ENCODE measurements at places on chromosomes 6 and 20. TPM values are rescaled to one million over a fixed set of nuclear protein-coding genes. Genes with fewer than 3 reads are reported as not detected.

The SAPCD1 gene
- 9.8 TPM for total RNA-seq

DNA sequence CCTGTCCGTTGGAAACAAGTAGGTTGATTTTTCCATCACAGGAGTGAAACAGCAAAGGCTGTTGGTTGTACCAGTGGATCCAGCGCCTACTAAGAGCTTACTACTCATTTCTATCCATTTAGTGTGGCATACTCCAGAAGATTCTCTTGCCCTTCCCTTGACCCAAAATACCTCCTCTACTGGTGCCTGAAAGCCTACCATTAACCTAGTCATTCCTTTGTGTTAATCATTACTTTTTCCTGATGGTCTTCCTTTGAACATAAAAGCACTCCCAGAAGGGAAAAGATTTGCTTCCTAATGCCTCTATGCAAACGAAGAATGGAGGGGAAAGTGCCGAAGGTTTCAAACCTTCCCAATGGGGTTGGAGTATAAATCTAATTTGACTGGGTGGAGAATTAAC lies 123.3 kb downstream of the QRSL1 start:
- no peaks in the 10 kb centered on the region for H3K4me1 ChIP-seq
- no peak overlapping the region for H3K4me3 ChIP-seq
- H3K36me3 ChIP-seq, result no peaks in the 10 kb centered on the region
- DNase-seq, result no peak

- peaks cover 28% of the 10 kb centered on the region for H3K4me1 ChIP-seq
- no peak overlapping the region for H3K4me3 ChIP-seq
- no peak overlapping the region for H3K27ac ChIP-seq
- no peak for DNase-seq
These were observed 40.3 kb upstream of the PRND start for GRCh38 chr20:4681401-4681800.

GRCh38 chr6:3789018-3789895 lies 37.7 kb upstream of the PXDC1 start:
- DNase-seq, result no peak
- H3K4me1 ChIP-seq, result no peaks in the 10 kb centered on the region
- H3K27me3 ChIP-seq, result no peaks in the 10 kb centered on the region
- H3K4me3 ChIP-seq, result no peak overlapping the region

- no peaks in the 10 kb centered on the region for H3K4me1 ChIP-seq
- no peak overlapping the region for H3K4me3 ChIP-seq
- H3K27ac ChIP-seq, result no peak overlapping the region
- no peaks in the 10 kb centered on the region for H3K36me3 ChIP-seq
These were observed 309.7 kb upstream of the IMPG1 start for GRCh38 chr6:76382201-76382600.

- H3K4me3 ChIP-seq, result no peak overlapping the region
- H3K27me3 ChIP-seq, result peaks cover 25% of the 10 kb centered on the region
- H3K4me1 ChIP-seq, result no peaks in the 10 kb centered on the region
- no peak for DNase-seq
- no peak overlapping the region for H3K27ac ChIP-seq
These were observed 25.6 kb upstream of the SULF2 start for GRCh38 chr20:47810721-47811347.

Measured in activated naive CD4-positive, alpha-beta T cell treated with anti-CD3 and anti-CD28 coated beads for 36 hours (primary cell).